ENCODE measurements at places on chromosomes 5 and 9.

GRCh38 chr9:114016629-114017423 lies 61.3 kb downstream of the AMBP start:
- H3K36me3 ChIP-seq, result no peaks in the 10 kb centered on the region
- no peaks in the 10 kb centered on the region for H3K4me1 ChIP-seq
- no peak for DNase-seq
- no peak overlapping the region for H3K4me3 ChIP-seq
- H3K27ac ChIP-seq, result no peak overlapping the region

DNA sequence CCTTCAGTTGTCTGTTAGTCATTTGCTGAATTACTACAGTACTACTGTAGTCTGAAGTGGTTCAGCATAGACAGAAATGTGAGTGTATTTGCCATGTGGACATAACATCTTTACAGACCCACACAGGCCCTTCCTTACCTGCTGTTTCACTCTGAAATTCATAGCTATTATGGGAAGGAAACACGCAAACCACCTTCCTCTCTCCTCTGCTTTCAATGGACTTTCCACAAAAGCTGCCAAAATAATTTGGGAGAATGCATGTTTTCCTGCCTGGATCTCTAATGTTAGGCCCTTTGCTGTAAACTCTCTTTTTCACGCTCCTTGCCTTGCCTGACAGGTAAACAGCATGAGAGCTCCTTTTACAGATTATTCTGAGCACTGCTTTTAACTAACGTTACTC lies 294.0 kb downstream of the GLIS3 start:
- H3K36me3 ChIP-seq, result no peaks in the 10 kb centered on the region
- H3K27ac ChIP-seq, result no peak overlapping the region
- H3K27me3 ChIP-seq, result peaks cover 3% of the 10 kb centered on the region
- no peak overlapping the region for H3K4me3 ChIP-seq

DNA sequence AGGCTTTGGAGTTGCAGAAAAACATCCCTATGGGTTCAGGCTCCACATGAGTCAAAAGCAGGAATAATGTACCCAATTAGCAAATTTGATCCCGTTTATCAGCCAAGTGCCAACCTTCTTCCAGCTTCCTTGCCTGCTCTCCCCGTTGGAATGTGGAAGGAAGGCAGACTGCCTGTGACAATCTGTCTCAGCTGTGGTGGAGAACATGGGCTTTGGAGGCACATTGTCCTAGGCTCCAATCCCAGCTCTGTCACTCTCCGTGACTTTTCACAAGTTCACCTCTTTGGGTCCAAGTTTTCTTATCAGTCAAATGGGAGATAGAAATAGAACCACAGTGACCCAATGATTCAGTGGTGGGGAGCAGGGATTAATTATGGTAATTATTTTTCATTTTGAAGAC lies 113.9 kb downstream of the ARHGAP26 start:
- H3K4me1 ChIP-seq, result no peaks in the 10 kb centered on the region
- no peaks in the 10 kb centered on the region for H3K27me3 ChIP-seq
- H3K36me3 ChIP-seq, result peaks cover 2% of the 10 kb centered on the region
- no peak overlapping the region for H3K4me3 ChIP-seq
- no peak for DNase-seq
- no peak overlapping the region for H3K27ac ChIP-seq

DNA sequence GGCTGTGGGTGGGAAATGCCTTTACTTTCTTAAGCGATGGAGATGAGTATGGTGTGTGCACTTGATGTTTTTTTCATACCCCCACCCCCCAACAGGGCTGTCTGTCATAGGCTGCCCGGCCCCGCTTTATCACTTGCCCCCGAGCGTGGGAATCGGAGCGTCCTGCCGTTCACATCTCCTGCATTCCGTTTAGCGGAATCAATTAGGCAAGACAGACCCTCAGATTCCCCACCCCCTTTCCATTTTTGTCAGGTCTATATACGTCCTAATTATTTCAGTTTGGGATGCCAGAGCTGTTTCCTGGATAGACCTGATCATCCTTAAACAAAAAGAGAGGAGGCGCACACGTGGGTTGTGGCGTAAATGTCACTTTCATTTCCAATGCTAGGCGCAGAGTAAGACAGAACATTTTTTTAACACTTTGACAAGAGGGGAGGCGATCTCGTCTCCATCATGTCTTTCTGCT lies 217.2 kb downstream of the MEF2C start:
- H3K27me3 ChIP-seq, result peaks cover 75% of the 10 kb centered on the region
- no peak overlapping the region for H3K27ac ChIP-seq
- H3K4me1 ChIP-seq, result peaks cover 32% of the 10 kb centered on the region
- no peak overlapping the region for H3K4me3 ChIP-seq

DNA sequence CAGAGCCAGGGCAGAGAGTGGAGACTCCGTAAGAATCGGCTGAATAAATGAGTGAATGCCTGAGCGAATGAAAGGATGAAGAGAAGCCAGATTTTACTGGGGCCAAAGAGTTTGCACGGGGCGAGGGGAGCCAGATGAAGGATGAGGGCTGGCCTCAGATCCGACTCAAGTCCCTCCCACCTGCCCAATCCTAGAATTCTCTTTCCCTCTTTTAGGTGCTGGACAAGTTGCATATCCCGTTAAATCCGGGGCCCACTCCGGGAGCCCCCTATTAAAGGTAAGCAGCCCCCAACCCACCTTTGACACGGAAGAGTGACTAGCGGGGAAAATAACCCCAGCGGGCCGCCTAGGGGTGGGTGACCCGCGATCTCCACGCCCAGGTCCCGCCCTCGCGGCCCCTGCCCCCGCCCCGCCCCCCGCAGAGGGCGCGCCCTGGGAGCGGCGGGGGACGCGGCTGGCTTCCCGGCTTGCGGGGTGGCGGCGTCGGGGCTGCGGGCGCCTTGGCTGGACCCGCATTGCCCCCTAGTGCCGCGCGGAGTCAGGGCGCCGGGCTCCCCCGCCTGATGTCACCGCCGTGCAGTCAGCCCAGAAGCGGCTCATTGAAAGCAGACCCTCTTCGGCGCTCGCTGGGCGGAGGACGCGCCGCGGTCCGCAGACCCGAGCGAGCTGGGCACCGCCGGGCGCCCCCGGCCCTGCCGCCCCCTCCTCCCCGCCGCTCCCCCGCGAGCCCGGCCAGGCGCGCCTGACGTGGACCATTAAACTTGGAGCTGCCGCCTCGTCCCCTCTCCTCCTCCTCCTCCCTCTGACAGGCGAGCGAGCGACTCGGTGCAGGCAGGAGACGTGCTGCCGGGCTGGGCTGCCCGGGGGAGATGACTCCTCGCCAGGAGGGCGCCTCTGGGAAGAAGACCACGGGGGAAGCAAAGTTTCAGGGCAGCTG lies at the start of gene ADRA1B:
Gene ADRA1B, plus strand, starts transcription at position 579 of the 937 bp plus-strand sequence. CDS start 424 bp downstream, outside the sequence.
- DNase-seq, result peak; percentile 76
- H3K27me3 ChIP-seq, result peaks cover 46% of the 10 kb centered on the region
- H3K27ac ChIP-seq, result no peak within 1 kb of the TSS
- peak within 1 kb of the TSS; percentile 5 for H3K4me3 ChIP-seq
- H3K36me3 ChIP-seq, result no peaks in the 10 kb centered on the region
- H3K4me1 ChIP-seq, result peaks cover 6% of the 10 kb centered on the region

DNA sequence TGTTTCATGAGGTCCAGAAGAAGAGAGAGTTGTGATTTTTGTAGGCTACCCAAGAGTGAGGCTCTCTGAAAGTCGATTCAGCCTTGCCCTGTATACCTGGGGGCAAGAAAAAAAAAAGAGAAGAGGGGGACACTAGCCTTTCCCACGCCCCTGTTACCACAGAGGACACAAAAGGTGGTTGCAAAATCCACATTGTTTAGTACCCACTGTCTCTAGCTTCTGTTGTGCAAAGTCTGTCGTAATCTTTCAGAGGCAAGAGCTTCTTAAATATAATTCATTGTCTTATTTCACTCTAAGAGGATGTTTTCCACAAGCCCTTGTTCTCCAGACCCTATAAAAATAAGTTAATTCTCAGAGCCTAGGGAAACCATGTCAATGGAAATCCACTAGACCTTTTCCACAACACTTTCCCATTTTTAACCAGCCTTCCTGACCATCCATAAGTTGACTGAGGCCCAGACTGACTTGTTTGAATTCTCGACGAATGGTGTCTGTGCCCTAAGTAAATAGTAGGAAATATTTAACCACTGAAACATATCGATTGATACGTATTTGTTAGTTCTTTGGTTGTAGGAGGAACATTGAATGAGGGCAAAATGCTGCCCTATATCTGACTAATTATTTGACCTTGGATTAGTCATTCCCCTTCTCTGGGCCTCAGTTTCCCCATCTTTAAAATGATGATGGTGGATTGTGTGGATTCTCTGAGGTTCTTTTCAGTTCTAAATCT lies 182.7 kb downstream of the PAPPA start:
- H3K27ac ChIP-seq, result no peak overlapping the region
- no peak overlapping the region for H3K4me3 ChIP-seq
- no peak for DNase-seq
